Activated CD4-positive, alpha-beta T cell treated with anti-CD3 and anti-CD28 coated beads, Interleukin-2, amount 10 ng/mL, durations not matched to agents 7 days and 5 days (primary cell): ENCODE measurements at places on chromosomes 6 and 20. TPM values are rescaled to one million over a fixed set of nuclear protein-coding genes. Genes with fewer than 3 reads are reported as not detected.

- no peak overlapping the region for H3K4me3 ChIP-seq
- H3K27me3 ChIP-seq, result no peaks in the 10 kb centered on the region
- peaks cover 32% of the 10 kb centered on the region for H3K36me3 ChIP-seq
These were observed 21.3 kb downstream of the STK35 start for GRCh38 chr20:2122936-2123335.

- H3K27ac ChIP-seq, result no peak overlapping the region
- no peak overlapping the region for H3K4me3 ChIP-seq
- no peaks in the 10 kb centered on the region for H3K27me3 ChIP-seq
These were observed 338.0 kb upstream of the KHDRBS2 start for GRCh38 chr6:62623846-62624532.

The TREM2 gene
- total RNA-seq, result not detected

DNA sequence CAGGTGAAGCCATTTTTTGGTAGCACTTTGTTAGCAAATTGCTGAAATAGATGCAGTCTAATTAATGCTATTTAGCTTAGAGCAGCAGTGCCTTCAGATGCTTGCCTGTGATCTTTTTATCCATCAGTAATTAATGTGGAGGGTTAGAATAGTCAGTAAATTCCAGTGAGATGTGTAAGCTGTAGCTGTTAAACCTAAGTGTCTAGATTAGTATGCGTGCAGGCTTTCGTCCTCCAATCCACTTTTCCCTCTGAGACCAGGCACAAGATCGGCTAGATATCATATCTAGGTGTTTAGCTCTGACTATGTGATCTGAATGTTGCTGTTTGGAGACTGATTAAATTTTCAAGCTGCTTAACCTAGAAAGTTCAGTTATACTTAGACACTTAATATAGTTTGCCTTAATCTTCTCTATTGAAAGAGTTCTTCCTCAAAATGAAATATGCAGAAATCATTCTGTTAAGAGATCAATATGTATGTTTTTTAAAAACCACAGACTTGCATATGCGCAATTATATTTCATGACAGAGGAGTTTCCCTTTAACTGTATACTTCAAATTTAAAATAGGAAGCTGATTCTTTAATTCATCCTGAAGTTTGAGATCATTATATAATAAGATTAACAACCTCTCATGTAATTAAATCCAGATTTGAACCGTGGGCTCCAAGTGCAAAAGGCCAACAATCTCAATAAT lies 41.2 kb downstream of the XRN2 start:
- no peak for DNase-seq
- H3K36me3 ChIP-seq, result peaks cover 51% of the 10 kb centered on the region
- H3K27me3 ChIP-seq, result no peaks in the 10 kb centered on the region
- H3K27ac ChIP-seq, result no peak overlapping the region
- H3K4me3 ChIP-seq, result no peak overlapping the region
- no peaks in the 10 kb centered on the region for H3K4me1 ChIP-seq

The MAS1 gene
- not detected for total RNA-seq

DNA sequence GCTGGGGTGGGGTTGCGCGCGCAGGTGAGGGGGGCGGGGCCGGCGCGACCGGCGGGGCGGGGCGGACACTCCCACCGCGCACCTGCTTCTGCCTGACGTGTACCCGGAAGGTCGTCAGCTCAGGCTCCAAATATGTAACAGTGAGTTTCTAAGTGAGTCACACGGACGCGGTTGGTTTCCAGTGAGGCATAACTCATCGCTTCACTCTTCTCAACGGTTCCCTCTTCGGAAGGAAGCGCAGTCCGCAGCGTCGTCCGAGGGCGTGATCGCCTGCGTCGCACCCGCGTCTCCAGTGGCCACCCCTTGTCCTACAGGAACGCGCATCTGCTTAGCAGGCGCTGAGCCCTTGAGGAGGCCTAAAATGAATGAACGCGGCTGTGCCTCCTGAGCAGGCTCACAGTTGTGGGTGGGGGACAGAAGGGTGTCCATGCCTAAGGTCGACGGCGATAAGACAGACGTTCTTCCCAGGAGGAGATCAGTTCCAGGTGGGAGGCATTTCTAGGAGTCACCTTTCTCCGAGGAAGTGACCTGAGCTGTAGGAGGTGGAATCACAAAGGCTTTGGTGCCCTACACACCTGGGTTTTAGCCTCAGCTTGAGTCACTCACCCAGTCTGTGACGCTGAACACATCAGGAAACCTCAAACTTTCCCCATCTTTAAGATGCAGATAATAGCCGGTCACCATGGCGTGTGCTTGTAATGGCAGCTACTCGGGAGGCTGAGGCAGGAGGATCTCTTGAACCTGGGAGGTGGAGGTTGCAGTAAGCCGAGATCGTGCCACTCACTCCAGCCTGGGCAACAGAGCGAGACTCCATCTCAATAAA lies 50.9 kb upstream of the EZR start:
- peaks cover 39% of the 10 kb centered on the region for H3K4me1 ChIP-seq
- H3K27ac ChIP-seq, result peak overlapping the region; percentile 99
- H3K36me3 ChIP-seq, result peaks cover 5% of the 10 kb centered on the region

DNA sequence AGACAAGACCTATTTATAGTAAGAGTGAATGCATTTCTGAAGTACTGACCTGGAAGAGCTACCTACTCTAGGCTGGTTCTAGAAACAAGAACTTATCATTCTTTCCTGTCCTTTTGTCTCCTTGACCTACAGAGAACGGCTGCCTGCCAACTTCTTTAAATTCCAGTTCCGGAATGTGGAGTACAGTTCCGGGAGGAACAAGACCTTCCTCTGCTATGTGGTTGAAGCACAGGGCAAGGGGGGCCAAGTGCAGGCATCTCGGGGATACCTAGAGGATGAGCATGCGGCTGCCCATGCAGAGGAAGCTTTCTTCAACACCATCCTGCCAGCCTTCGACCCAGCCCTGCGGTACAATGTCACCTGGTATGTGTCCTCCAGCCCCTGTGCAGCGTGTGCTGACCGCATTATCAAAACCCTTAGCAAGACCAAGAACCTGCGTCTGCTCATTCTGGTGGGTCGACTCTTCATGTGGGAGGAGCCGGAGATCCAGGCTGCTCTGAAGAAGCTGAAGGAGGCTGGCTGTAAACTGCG lies 8.3 kb downstream of the APOBEC2 start:
- no peaks in the 10 kb centered on the region for H3K27me3 ChIP-seq
- peaks cover 21% of the 10 kb centered on the region for H3K36me3 ChIP-seq
- H3K27ac ChIP-seq, result no peak overlapping the region

The PACSIN1 gene
- total RNA-seq, result 1.7 TPM

The CYP21A2 gene
- total RNA-seq, result 0.12 TPM

The VSTM2L gene
- total RNA-seq, result not detected

- H3K4me3 ChIP-seq, result no peak overlapping the region
- DNase-seq, result no peak
- H3K27me3 ChIP-seq, result no peaks in the 10 kb centered on the region
- no peaks in the 10 kb centered on the region for H3K36me3 ChIP-seq
These were observed 38.4 kb upstream of the RSPO3 start for GRCh38 chr6:127080081-127080480.

The BPIFA1 gene
- not detected for total RNA-seq

DNA sequence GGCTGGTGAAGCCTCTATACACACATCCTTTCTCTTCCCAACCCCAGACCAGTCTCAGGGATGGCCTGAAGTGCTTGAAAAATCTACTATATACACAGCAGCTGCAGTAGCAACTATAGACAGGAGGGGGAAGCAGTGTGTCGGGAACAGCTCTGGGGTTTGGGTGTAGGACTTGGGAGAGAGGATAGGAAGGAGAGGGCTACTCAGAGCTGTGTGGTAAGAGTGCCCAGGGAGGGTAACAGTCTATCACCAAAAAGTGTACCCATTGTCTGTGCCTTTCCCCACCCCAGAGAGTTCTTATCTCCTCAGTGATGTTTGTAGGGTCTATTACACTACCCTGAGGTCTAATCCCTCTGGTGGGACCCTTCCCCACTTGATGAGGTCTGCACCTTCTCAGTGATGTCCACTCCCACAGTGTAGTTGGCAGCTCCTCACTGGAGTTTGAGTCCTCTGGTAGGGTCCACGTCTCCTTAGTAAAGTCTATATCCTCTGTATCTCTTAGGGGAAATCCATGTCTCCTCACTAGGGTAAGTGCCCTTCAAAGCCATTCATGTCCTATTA lies 1.5 kb upstream of the GGT7 start:
- H3K4me3 ChIP-seq, result peak overlapping the region; percentile 62
- DNase-seq, result peak; percentile 67
- peaks cover 67% of the 10 kb centered on the region for H3K4me1 ChIP-seq
- peaks cover 3% of the 10 kb centered on the region for H3K27me3 ChIP-seq

GRCh38 chr20:64261138-64261537 lies 5.6 kb downstream of the PCMTD2 start:
- peak; percentile 41 for DNase-seq
- H3K27ac ChIP-seq, result peak overlapping the region; percentile 83
- peaks cover 57% of the 10 kb centered on the region for H3K4me1 ChIP-seq
- peak overlapping the region; percentile 35 for H3K4me3 ChIP-seq

The C2 gene
- 1.3 TPM for total RNA-seq

- no peaks in the 10 kb centered on the region for H3K27me3 ChIP-seq
- no peak overlapping the region for H3K27ac ChIP-seq
- H3K36me3 ChIP-seq, result no peaks in the 10 kb centered on the region
- peaks cover 9% of the 10 kb centered on the region for H3K4me1 ChIP-seq
These were observed 20.5 kb downstream of the CAPN11 start for GRCh38 chr6:44179072-44179536.

DNA sequence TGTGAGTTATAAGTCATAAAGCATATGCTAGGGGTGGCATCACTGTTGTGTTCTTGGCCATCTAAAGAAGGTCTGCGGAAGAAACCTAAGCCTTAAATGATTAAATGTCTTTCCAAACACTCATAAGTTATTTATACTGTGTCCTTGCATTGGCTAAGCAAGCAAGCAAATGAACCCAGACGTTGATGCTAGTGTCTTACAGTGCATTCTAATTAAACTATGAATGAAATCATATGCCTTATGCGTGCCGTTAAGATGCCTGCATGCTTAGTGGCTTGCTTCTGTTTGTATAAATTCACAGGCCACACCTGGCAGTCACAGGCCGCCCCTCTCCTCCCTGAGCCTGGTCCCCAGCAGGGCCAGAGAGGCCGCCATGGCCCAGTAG lies 49.9 kb downstream of the RIN2 start:
- no peaks in the 10 kb centered on the region for H3K36me3 ChIP-seq
- no peak for DNase-seq
- no peak overlapping the region for H3K27ac ChIP-seq
- H3K27me3 ChIP-seq, result peaks cover 2% of the 10 kb centered on the region
- H3K4me1 ChIP-seq, result no peaks in the 10 kb centered on the region

The C6orf15 gene
- total RNA-seq, result not detected

GRCh38 chr6:45256697-45257695 lies 71.1 kb upstream of the RUNX2 start:
- no peak for DNase-seq
- H3K27me3 ChIP-seq, result no peaks in the 10 kb centered on the region
- no peaks in the 10 kb centered on the region for H3K36me3 ChIP-seq

- H3K27ac ChIP-seq, result no peak overlapping the region
- peaks cover 1% of the 10 kb centered on the region for H3K27me3 ChIP-seq
- H3K36me3 ChIP-seq, result no peaks in the 10 kb centered on the region
- H3K4me1 ChIP-seq, result no peaks in the 10 kb centered on the region
- no peak overlapping the region for H3K4me3 ChIP-seq
These were observed 116.7 kb downstream of the SOX4 start for GRCh38 chr6:21710216-21710615.

The TCP11 gene
- not detected for total RNA-seq

The SNAP91 gene
- total RNA-seq, result not detected

The PAK5 gene
- total RNA-seq, result not detected

- no peak for DNase-seq
- H3K27me3 ChIP-seq, result no peaks in the 10 kb centered on the region
- H3K4me3 ChIP-seq, result no peak overlapping the region
- H3K36me3 ChIP-seq, result no peaks in the 10 kb centered on the region
- no peak overlapping the region for H3K27ac ChIP-seq
These were observed 119.9 kb downstream of the SULF2 start for GRCh38 chr20:47665221-47665991.

GRCh38 chr20:14507711-14508110 lies 170.3 kb upstream of the FLRT3 start:
- H3K27ac ChIP-seq, result no peak overlapping the region
- H3K4me3 ChIP-seq, result no peak overlapping the region
- no peaks in the 10 kb centered on the region for H3K36me3 ChIP-seq
- no peaks in the 10 kb centered on the region for H3K4me1 ChIP-seq
- H3K27me3 ChIP-seq, result no peaks in the 10 kb centered on the region

The STMN3 gene
- 54.4 TPM for total RNA-seq

The SOX4 gene
- 1.4 TPM for total RNA-seq

The ARFGEF3 gene
- total RNA-seq, result 0.05 TPM

The ABHD16A gene
- 47.2 TPM for total RNA-seq

GRCh38 chr6:43494321-43494720 lies 15.8 kb downstream of the LRRC73 start:
- H3K36me3 ChIP-seq, result peaks cover 1% of the 10 kb centered on the region
- H3K27ac ChIP-seq, result peak overlapping the region; percentile 72
- no peak overlapping the region for H3K4me3 ChIP-seq
- no peaks in the 10 kb centered on the region for H3K27me3 ChIP-seq

- no peak for DNase-seq
- no peak overlapping the region for H3K4me3 ChIP-seq
- H3K27ac ChIP-seq, result no peak overlapping the region
- no peaks in the 10 kb centered on the region for H3K36me3 ChIP-seq
These were observed 183.4 kb downstream of the ANKRD60 start for GRCh38 chr20:58044931-58045555.

GRCh38 chr6:145028144-145028818 lies 707.0 kb downstream of the EPM2A start:
- H3K27me3 ChIP-seq, result peaks cover 26% of the 10 kb centered on the region
- no peaks in the 10 kb centered on the region for H3K36me3 ChIP-seq
- peak; percentile 32 for DNase-seq
- H3K4me3 ChIP-seq, result no peak overlapping the region

DNA sequence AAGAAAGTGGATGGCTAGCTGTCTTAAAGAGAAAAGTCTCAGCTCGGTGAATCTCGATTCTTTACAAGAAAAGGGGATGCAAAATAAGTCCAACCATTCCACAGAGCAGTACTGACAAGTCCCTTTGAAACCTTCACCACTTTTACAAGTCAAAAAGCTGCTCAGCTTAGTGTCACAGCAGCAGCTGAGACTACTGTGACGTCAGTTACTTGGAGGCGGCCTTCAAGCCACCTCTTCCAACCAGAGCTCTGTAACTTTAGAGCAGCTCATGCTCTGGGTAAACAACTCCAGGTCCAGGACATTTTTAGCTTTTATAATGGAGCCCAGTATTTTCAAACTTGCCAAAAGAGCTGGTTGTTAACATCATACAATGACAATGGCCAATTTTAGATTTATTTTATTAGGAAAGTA lies at the start of gene KIAA0408:
Gene KIAA0408, minus strand, starts transcription at position 159 of the 411 bp plus-strand sequence. CDS start 5,408 bp downstream, outside the sequence.
- no peak within 1 kb of the TSS for H3K27ac ChIP-seq
- H3K4me1 ChIP-seq, result peaks cover 10% of the 10 kb centered on the region
- DNase-seq, result no peak
- H3K36me3 ChIP-seq, result no peaks in the 10 kb centered on the region
- H3K4me3 ChIP-seq, result no peak within 1 kb of the TSS
